Skin of body (tissue), 3 donors: ENCODE measurements at places on chromosomes 1 and 21. TPM values are rescaled to one million over a fixed set of nuclear protein-coding genes. Genes with fewer than 3 reads are reported as not detected.

- no peak for DNase-seq
These were observed 498.0 kb upstream of the NFIA start for GRCh38 chr1:60584371-60584770.

FAM72C gene
- total RNA-seq = 0.59 TPM

ARHGEF16 gene
- 5.4 TPM for total RNA-seq

DNA sequence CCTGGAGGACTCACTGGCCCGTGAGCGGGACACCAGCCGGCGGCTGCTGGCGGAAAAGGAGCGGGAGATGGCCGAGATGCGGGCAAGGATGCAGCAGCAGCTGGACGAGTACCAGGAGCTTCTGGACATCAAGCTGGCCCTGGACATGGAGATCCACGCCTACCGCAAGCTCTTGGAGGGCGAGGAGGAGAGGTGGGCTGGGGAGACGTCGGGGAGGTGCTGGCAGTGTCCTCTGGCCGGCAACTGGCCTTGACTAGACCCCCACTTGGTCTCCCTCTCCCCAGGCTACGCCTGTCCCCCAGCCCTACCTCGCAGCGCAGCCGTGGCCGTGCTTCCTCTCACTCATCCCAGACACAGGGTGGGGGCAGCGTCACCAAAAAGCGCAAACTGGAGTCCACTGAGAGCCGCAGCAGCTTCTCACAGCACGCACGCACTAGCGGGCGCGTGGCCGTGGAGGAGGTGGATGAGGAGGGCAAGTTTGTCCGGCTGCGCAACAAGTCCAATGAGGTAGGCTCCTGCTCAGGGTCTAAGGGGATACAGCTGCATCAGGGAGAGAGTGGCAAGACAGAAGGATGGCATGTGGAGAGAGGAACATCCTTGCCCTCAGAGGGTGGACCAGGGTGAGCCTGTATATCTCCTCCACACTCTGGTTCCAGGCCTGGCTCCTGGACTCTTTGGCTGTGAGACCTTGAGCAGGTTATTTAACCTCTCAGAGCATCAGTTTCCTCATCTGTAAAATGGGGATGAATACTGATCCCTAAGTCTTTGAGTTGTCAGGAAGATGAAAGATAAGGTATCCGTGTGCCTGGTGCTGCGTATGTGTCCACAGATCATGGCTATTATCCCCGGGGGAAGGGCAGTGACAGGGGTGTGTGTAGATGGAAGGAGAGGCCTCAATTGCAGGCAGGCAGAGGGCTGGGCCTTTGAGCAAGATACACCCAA is 17.2 kb upstream of the SEMA4A start:
- no peak for DNase-seq

DNA sequence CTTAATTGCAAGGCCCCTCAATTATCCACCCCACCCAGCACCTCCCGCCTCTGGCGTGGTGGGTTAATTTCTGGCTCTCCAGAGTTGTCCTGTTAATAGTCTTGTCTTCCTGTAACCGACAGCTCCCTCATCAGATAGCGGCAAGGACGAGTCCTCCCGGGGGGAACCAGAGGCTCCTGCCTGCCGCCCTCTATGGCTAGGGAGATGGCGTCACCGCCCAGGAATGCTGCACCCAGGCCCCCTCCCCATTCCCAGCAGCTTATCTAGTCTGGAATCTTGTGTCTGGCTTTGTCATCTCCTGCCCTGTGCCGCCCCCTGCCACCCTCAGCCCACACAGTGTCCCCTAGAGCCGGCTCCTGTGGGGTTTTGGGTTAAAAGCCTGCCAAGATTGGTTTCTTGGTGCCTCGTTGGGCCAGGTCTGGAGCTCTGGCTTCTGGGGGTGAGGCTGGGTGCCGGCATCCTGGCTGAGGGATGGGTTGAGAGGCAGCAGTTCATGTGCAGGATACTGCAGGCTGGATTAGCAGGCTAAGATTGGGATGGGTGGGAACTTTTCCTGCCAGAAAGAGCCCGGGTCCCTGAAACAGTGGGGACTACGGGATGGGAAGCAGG is 48.8 kb downstream of the EDN2 start:
- DNase-seq = no peak

DNA sequence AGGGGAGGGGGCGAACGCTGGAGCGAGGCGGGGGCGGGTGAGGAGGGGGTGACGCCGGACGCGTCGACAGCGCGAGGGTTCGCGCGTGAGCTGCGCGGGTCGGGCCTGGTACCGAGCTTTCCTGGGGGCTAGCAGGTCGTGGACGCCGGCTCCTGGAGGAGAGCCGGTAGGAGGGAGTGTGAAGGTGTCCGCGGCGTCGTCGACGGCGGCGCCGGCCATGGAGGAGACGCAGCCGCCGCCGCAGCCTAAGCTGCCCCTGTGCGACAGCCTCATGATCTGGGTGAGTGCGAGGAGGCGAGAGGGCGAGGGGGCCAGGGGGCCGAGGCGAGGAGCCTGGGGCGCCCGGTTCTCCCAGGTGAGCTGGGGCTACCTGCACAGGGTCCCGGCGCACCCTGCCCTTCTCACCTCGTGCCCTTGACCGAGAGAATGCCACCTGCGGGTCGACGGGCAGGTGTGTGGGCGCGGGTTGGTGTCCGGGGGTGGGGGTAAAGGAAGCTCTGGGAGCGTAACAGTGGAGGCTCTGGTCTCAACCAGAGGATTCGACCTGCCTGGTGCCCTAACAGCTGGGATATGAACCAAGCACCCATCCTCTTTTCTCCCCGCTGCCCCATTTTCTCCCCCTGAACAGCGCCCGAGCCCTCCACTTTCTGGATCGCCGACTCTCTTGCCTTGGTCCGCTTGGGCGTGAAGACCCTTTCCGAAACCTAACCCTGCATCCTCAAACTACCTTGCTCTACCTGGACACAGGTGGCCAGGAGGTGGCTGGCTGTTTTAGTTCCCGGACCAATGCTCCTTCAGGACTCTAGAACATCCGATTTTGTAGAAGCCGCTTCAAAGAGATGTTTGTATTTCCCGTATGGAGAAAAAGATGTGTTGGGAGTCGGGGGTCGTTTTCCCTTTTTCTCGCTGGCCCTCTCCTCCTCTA is at the start of gene HOOK1:
Gene HOOK1 (plus strand): TSS at position 49 of the 925 bp plus-strand sequence. CDS start 169 bp downstream, at position 218.
- no peak for DNase-seq

ORC1 gene
- 3.3 TPM for total RNA-seq

DNA sequence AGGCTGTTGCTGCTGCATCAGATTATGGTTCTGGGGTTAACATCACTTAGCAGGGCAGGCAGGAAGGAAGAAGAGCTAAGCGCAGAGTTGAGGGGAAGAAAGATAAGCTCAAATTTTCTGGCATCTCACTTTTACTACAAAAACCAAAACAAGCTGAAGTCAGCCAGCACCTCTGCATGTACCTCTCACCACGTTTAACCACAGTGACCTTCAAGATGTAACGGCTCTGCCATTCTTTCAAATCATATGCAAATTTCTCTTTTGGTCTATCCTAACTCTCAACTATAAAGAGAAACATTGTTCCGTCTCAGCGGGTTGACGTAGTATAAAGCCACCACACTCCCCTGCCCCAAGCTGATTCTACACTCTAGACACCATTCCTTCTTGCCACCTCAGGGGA is 154.4 kb downstream of the OMA1 start:
- DNase-seq = no peak

- DNase-seq = no peak
These were observed 480.2 kb upstream of the RUNX1 start for GRCh38 chr21:35529171-35529863.

DNA sequence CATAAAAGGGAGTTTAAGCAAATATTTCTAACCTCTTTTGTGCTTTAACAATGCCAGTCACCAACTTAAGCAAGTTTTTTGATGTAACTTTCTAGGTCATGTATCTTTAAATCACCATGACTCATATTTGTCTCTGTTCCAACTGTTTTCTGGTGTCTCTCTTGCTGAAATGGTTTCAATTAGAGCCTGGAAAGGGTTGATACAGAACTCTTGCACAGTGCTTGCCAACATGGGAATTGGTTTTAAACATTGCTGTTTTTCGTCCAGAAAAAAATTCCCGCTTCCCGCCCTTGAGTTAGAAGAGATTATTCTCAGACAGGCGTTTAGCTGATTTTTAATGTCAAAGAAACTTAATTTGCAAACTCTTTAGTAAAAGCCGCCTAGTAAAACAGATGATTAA is 46.4 kb upstream of the SLC22A15 start:
- DNase-seq = peak; percentile 94

GJA8 gene
- not detected for total RNA-seq

FCN3 gene
- total RNA-seq = not detected

GBP2 gene
- 15.4 TPM for total RNA-seq

GRCh38 chr1:53583868-53584776 is 124.9 kb downstream of the DMRTB1 start:
- peak; percentile 20 for DNase-seq

WDTC1 gene
- total RNA-seq = 17.8 TPM

DNA sequence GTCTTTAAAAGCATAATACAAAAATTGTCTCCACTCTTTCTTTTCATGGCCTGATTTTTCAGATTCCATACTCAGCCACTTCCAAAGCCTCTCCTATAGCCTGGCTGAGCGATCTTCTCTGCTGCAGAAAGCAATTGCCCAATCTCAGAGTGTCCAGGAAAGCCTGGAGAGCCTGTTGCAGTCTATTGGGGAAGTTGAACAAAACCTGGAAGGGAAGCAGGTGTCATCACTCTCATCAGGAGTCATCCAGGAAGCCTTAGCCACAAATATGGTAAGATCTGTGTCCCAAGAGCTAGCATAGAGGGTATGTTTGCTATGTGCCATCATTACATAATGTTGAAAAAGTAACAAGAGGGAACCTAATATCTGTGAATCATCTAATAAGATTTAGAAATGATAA is 130.7 kb upstream of the BMP8A start:
- no peak for DNase-seq

DNA sequence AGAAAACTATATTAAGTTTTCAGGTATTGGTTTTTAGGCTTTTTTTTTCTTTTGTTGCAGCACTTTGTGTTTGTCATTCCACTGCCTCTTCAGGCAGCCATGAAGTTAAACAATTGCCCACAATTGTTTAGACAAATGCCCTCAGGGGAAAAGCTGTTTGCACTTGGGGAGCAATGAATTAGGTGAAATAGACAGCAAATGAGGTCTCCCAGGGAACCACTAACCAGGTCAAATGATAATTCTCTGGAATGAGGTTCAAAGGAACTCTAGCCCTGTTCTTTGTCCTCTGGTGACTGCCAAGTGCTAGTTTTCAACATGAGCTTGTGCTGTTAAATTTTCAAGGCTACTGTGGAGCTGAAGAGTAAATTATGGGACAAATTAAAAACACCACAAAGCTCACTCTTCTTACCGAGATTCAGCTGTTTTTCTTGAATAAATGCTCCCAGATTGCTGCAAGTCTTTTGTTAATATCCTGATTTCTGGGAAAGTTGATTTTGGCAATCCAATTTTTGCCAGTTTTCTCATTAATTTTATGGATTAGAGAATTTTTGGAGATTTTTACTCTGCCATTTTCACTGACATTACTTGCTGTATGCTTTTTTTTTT is 15.1 kb upstream of the MAB21L3 start:
- DNase-seq = no peak

GRCh38 chr1:207009182-207009850 is 23.2 kb downstream of the C1orf116 start:
- no peak for DNase-seq

GRCh38 chr1:23417570-23417969 is 7.0 kb downstream of the TCEA3 start:
- peak; percentile 67 for DNase-seq

DNA sequence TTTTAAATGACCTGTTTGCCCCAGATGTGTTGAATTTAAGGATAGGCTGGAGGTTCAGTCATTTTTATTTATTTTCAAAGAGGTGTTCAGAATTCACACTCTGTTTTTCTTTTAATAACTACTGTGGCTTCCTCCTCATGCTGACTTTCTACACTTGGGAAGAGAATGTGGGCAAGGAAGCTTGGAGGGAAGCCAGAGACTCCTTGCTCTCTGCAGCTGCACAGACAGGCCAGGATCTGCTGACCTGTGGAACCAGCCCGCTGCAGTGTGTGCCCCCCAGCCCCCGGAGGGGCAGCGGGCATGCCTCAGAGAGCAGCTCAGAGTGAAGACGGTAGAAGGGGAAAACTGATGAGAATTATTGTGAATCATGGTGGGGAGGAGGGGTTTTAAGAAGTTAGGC is 16.9 kb downstream of the MGST3 start:
- no peak for DNase-seq

- DNase-seq = no peak
These were observed 247.9 kb downstream of the FOXD2 start for GRCh38 chr1:47685763-47686066.

CDK18 gene
- total RNA-seq = 4.2 TPM

TBX19 gene
- total RNA-seq = 1.9 TPM

DNA sequence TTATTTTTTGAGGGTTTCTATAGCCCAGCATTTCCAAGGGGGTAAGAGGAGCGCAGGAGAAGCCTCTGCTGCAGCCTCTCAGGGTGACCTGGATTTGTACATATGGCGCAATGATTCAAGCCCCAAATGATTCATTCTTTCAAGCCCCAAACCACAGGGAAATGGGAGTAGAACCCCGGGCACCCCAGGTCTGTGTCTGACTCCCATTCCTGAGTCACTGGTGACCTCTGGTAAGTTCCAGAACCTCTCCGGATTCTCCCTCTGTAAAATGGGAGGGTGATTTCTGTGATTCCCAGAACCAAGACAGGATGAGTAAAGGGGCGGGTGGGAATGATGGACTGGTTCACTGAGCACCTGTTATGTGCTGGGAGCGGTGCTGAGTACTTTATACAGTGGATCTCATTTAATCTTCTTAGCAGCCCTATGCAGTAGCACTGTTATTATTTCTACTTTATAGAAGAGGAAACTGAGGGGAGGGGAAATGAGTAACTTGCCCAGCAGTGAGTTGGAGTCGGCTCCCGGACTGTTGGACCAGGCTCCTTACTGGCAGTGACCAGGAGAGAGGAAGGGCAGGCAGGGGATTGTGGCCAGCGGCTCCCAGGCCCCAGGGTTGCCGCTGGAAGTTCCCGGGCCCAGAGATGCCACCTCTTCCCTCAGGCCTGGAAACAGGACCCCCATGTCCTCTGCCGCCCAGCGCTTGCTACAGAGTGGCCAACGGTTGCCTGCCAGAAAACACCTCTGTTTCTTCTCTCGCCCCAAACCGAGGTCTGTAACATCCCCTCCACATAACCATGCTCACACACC is 20.3 kb upstream of the SLC26A9 start:
- DNase-seq = no peak

DMBX1 gene
- not detected for total RNA-seq

DNA sequence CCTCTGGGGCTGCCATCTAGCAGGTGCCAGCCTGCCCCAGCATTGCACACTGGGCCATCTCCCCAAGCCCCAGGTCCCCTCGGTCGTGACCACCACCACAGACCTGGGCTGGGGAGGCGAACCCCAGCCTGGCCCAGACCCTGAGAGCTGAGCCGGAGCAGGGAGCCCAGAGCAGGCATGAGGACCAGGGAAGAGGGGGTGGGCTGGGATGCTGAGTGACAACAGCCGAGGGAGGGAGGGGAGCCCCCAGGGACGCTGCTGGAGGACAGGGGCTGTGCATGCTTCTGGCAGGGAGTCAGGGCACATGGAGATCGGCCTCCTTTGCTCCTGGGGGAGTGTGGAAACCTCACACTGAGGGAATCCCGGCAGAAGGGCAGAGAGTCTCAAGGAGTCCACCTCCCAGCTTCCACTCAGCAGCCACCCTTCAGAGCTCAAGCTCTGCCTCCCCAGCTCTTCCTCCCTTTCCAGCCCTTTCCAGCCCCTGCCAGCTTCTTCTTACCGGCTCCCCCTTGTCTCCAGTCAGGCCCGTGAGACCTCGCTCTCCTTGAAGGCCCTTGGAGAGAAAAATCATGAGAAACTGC is 23.7 kb upstream of the PEF1 start:
- no peak for DNase-seq

NBPF1 gene
- total RNA-seq = 83.8 TPM
